ENCODE measurements at places on chromosomes 3 and 15. TPM values are rescaled to one million over a fixed set of nuclear protein-coding genes. Genes with fewer than 3 reads are reported as not detected.

SLC51A gene
- total RNA-seq, result 0.12 TPM

GOLGA8J gene
- not detected for total RNA-seq

DZIP1L gene
- 9.7 TPM for total RNA-seq

DGKG gene
- total RNA-seq, result 1.0 TPM

ACAN gene
- total RNA-seq, result not detected

ITIH1 gene
- not detected for total RNA-seq

GOLGA6B gene
- not detected for total RNA-seq

STRIT1 gene
- total RNA-seq, result not detected

C3orf38 gene
- total RNA-seq, result 16.5 TPM

DUOXA1 gene
- total RNA-seq, result not detected

DIS3L gene
- 15.9 TPM for total RNA-seq
